K562 (cell line): ENCODE measurements at places on chromosomes 6 and 20. TPM values are rescaled to one million over a fixed set of nuclear protein-coding genes. Genes with fewer than 3 reads are reported as not detected.

- no peak overlapping the region for H3K4me3 ChIP-seq
- H3K36me3 ChIP-seq = peaks cover 91% of the 10 kb centered on the region
- no peaks in the 10 kb centered on the region for H3K4me1 ChIP-seq
- no peak for DNase-seq
- no peak overlapping the region for H3K27ac ChIP-seq
- H3K27me3 ChIP-seq = no peaks in the 10 kb centered on the region
Observed at GRCh38 chr6:89667872-89668556, 29.5 kb upstream of the LYRM2 start.

- H3K27me3 ChIP-seq = no peaks in the 10 kb centered on the region
- no peaks in the 10 kb centered on the region for H3K36me3 ChIP-seq
- DNase-seq = no peak
- no peak overlapping the region for H3K4me3 ChIP-seq
Observed at GRCh38 chr6:96301023-96301422, 220.6 kb upstream of the UFL1 start.

- no peak overlapping the region for H3K4me3 ChIP-seq
- DNase-seq = no peak
- H3K36me3 ChIP-seq = peaks cover 76% of the 10 kb centered on the region
- no peak overlapping the region for H3K27ac ChIP-seq
- H3K4me1 ChIP-seq = no peaks in the 10 kb centered on the region
Observed at GRCh38 chr20:38537176-38537575, 43.8 kb upstream of the ADIG start.

DNA sequence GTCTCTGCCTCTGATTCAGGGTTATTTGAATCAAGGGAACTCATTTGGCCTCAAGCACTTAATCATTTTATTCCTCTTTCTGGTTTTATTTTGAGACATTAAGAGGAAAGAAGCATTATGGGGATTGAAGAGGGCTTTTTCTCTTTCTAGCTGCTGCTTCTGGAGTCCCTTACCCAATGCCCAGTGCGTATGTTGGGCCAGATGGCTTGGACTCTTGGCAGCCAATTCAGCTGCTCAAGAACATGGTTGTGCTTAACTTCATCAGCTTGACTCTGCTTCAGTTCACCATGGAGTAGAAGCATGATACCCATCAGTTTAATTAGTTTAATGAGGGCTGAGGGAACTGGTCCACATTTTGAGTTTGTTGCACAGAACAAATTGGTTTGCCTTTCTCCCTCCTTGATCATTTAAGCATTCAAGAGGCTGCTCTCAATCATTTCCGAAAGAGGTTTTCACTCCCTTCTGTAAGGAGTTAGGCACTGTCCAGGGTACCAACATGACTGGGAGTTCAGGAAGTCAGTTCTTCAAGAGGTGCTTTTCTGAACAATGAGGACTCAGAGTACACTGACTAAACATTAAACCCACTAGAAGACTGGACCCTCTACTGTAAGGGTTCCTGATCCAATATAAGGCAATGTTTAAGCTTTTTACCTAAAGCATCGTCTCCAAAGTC is 14.6 kb downstream of the PDYN start:
- H3K27me3 ChIP-seq = no peaks in the 10 kb centered on the region
- H3K27ac ChIP-seq = no peak overlapping the region
- H3K4me1 ChIP-seq = no peaks in the 10 kb centered on the region
- no peak for DNase-seq
- H3K4me3 ChIP-seq = no peak overlapping the region
- H3K36me3 ChIP-seq = no peaks in the 10 kb centered on the region

DNA sequence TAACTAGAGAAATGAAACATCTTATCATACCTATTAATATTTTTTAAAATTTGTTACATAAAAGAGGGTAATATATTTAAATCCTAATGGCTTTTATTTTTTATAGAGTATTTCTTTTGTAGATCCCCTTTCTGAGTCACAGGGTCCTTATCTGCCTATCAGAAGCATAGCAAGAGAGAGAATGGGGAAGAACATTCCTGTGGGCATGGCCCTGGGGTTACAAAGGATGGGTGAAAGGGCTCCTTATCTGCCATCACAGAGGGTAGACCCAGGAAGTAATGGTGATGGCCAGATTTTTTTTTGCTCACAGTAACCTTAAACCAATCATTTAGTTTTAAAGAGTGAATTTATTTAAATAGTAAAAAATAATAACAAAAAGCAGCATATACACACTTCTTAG is 582.1 kb upstream of the HTR1E start:
- H3K27ac ChIP-seq = no peak overlapping the region
- H3K36me3 ChIP-seq = no peaks in the 10 kb centered on the region
- no peak overlapping the region for H3K4me3 ChIP-seq

- H3K4me3 ChIP-seq = no peak overlapping the region
- no peaks in the 10 kb centered on the region for H3K4me1 ChIP-seq
- H3K27me3 ChIP-seq = no peaks in the 10 kb centered on the region
- no peaks in the 10 kb centered on the region for H3K36me3 ChIP-seq
Observed at GRCh38 chr6:39755231-39755630, 30.0 kb upstream of the KIF6 start.

DNA sequence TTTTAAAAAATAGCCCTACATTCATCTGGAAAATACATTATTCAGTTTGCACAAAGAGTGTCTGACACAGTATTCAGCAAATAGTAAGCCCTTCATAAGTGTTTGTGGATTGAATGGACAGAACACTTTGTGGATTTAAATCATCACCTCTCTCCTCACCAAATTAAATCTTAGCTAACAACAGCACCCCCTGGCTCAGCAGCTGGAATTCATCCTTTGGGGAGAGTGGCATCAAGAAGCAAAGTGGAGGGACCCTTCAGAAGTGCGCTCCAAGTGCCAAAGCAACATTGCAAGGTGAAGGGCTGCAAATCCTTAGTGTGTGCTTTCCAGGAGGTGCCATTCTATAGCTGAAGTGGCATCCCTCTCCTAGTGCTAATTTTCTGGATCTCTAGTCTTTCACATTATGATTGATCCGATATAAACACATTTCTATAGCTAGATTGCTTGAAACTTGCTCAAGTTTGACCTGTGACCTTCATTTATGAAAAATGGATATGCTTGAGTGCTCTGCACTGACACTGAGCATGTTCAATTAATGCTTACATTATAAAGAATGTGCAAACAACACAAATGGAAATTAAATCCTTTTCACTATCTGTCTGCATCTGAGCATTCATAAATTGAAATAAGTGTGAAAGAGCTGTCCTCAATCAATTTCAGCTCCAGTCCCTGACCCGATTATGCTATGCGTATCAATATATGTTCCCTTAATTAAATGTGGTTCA is 891.7 kb downstream of the C6orf118 start:
- H3K4me1 ChIP-seq = no peaks in the 10 kb centered on the region
- H3K27ac ChIP-seq = no peak overlapping the region
- H3K27me3 ChIP-seq = no peaks in the 10 kb centered on the region
- no peak for DNase-seq

GRCh38 chr20:51946586-51946985 is 144.3 kb upstream of the SALL4 start:
- H3K27me3 ChIP-seq = no peaks in the 10 kb centered on the region; the same call in 2 of the 3 replicates
- no peak overlapping the region for H3K4me3 ChIP-seq
- no peak for DNase-seq
- no peaks in the 10 kb centered on the region for H3K36me3 ChIP-seq
- no peaks in the 10 kb centered on the region for H3K4me1 ChIP-seq

GRCh38 chr20:39877788-39878187 is 811.2 kb downstream of the MAFB start:
- no peaks in the 10 kb centered on the region for H3K4me1 ChIP-seq
- H3K36me3 ChIP-seq = no peaks in the 10 kb centered on the region
- H3K27ac ChIP-seq = no peak overlapping the region
- H3K27me3 ChIP-seq = no peaks in the 10 kb centered on the region
- no peak for DNase-seq

TTLL9 gene
- total RNA-seq = not detected in 2 replicates

MOG gene
- not detected in 2 replicates for total RNA-seq

FAM83C gene
- not detected in 2 replicates for total RNA-seq

FAM162B gene
- not detected in 2 replicates for total RNA-seq

CALHM6 gene
- not detected in 2 replicates for total RNA-seq

TREML2 gene
- total RNA-seq = 1.9 and 2.2 TPM in 2 replicates

EGFL8 gene
- total RNA-seq = 21.7 and 26.0 TPM in 2 replicates

GPR6 gene
- total RNA-seq = not detected in 2 replicates

GNRH2 gene
- total RNA-seq = not detected in 2 replicates

PRICKLE4 gene
- 0.20 and 0.87 TPM in 2 replicates for total RNA-seq

ZNF292 gene
- 14.3 and 16.1 TPM in 2 replicates for total RNA-seq
